ENCODE measurements at places on chromosomes 4 and X.

GRCh38 chrX:40578039-40578695 is 2.6 kb upstream of the ATP6AP2 start:
- no peak for DNase-seq

DNA sequence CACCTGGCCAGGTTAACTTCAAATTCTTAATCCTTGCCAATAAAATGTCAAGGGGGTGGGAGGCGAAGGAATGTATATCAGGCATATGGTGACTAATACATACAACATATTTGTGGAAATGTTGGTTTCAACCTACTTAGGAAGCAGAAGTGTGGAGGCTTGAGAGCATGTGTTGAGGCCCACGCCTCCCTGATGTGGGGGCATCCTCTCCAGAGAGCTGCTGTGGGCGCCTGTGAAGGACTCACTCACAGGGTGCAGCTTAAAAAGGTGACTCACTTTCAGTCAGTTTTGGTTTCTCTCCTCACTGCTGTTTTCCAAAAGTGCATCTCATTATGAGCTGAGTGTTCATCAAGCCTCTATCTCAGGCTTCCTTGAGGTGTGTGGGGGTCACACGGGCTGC is 27.5 kb downstream of the LNX1 start:
- no peak for DNase-seq

GRCh38 chr4:117400039-117400835 is 314.9 kb upstream of the TRAM1L1 start:
- no peak for DNase-seq

GRCh38 chr4:8427761-8428287 is 12.7 kb downstream of the ACOX3 start:
- DNase-seq: no peak
